ENCODE measurements at places on chromosomes 16 and 17.

- DNase-seq = no peak
These were observed 33.2 kb upstream of the USP7 start for GRCh38 chr16:8996891-8997290.

GRCh38 chr16:52002026-52002425 lies 544.9 kb downstream of the TOX3 start:
- DNase-seq = no peak

DNA sequence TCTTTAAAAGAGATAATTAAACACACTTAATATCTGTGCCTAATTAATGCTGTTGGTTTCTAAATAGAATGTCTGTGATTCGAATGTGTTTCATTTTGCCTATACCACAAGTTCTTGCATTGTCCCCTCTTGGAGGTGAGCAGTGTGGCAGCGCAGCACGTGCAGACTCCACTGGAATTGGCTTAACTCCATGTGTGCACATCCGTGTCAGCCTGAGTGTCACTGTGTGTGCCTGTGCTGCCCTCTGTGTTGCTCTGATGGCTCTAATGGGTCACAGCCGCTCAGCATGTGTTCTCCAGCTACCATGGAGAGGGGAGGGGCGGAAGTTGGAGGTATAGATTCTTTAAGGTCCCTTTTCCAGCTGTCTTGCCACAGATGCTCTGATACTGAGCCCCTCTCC lies 226.6 kb downstream of the SPECC1 start:
- no peak for DNase-seq

DNA sequence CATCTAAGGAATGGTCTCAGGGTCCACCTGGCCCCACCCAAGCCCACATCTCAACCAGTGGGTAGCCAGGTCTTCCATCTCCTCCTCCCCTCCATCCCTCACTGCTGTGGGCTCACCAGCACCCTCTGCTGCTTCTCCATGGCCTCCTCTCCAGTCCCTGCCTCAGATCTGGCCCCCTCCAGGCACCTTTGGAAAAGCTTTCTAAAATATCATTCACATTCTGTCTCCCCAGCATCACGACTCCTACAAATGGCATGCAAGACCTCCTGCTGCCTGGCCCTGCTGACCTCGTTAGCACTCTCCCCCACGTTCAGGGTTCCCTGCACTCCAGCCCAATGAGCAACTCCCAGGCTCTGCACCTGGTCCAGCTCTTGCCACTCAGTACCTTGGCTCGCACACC lies 13.7 kb downstream of the GLP2R start:
- DNase-seq = no peak

DNA sequence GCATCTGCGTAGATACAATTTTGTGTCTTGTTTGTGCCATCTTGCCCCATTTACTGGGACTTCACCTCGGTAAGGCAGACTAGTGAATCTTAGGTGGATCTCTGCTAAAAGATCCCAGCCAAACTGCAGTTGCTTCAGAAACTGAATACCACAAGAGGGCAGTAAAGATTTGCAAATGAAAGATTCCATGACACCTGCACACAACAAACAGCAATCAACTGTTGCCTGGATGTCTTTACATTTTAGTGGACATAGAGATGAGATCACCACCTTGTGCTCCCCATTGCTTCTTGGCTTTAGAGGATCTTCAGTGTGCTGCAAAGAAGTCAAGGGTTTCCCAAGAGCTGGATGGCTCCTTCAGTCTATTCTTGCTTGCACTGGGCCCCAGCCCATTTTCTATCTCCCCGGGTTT lies 119.2 kb upstream of the CACNG5 start:
- DNase-seq = peak; percentile 56

GRCh38 chr17:63151941-63152523 lies 186.0 kb downstream of the TANC2 start:
- peak; percentile 38 for DNase-seq

- DNase-seq = no peak
These were observed 40.5 kb downstream of the DNAH9 start for GRCh38 chr17:11638700-11639265.

DNA sequence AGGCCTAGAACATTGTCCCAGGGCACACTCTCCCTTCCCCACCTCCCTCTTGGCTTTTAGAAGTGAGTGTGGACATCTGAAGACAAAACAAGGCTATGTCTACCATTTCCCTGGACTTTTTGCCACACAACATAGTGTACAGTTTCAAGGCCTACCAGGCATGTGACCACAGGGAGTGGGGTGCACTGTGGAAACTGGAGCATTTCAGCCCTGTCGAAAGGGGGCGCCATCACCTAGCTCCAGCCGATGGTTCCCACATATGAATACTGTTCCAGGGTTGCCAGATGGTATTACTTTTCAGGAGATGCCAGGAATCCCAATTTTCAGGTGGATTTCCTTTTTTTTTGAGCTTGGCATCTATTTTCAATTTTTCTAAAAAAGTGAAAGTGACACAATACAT lies 140.7 kb downstream of the KATNIP start:
- DNase-seq = no peak

DNA sequence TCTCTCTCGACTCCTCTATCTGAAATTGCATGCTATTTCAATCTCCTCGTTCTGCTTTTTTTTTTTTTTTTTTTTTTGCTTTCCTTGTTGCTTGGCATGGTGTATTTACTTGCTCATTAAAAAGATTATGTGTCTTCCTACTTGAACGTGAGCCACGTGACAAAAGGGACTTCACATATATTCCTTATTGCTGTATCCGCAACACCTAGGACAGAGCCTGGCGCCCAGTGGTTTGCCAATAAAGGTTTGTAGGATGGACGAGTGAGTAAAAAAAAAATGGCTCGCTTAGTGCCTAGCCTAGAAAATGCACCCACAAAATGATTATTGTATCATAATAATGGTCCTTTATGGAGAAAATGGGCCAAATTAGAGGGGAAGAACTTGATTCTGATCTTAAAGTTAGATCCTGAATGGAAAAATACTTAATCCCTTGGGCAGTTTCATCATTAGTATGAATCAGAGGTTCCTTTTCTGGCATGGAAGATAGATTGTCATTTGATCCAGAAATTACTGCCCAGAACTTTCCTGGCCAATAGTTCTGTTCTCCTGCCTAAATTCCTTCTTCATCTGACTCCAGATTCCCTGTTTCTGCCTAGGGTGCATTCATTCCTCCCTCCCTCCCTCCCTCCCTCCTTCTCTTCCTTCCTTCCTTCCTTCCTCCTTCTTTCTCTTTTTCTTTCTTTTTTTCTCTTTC lies 13.6 kb upstream of the TMEM220 start:
- no peak for DNase-seq

GRCh38 chr17:36072431-36073121 lies 8.5 kb downstream of the CCL18 start:
- peak; percentile 71 for DNase-seq

DNA sequence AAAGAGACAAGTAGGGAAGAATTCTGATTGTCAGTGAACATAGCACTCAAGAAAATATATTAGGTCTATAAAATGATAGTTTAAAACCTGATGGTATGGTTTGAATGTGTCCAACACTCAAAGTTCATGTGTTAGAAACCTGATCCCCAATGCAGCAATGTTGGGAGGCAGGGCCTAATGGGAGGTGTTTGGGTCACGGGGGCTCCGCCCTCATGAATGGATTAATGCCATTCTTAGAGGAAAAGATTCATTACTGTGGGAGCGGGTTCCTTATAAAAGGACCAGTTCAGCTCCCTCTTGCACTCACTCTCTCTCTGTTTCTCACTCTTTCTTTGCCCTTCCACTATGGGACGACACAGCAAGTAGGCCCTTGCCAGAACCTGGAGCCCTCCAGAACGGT lies 41.5 kb upstream of the SLC47A1 start:
- DNase-seq = no peak

DNA sequence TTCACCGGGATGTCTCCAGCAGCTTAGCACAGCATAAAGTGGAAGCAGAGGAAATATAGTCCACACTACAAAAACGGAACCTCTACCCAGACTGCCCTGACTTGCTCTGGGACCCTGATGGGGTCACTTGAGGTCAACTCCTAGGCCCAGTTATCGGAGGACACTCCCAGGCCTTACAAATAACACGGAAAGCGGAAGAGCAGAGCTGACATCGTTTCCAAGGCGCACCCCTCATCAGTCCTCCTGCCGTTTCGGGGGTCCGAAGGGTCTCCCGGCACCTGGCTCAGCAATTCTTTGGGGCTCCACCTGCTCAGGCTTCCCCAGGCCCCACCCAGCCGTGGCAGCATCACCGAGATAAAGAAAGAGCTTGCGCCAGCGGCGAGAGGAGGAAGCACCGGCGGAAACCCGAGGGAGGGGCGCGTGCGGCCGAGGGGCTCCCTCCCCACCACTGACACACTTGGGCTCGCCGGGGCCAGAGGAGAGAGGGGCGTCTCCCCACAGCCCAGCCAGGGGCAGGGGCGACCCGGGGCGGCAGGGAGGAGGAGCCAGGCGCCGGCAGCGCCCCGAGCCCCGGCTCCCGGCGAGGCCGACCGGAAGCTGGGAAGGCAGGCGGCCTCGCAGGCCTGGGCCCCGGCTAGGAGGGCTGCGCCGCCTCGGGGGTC lies 727 bp downstream of the CORO7 start:
- DNase-seq = no peak

DNA sequence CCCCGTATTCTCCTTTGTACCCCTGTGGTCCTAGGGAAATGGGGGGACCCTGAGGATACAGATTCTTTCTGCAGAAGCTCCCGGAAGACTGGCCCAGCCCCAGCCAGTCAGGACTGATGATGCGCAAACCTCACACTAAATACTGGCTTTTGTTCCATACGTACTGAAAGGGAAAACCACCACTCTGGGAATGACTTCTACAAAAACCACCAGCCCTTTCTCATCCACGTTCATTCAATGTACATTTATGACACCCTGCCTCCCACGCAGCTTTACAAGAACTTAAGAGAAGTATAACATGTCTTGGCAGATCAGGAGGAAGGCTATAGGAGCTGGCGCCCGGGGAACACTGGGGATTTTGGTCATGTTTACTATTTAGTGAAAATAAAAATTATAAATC lies 70.6 kb downstream of the MARCHF10 start:
- DNase-seq = no peak

DNA sequence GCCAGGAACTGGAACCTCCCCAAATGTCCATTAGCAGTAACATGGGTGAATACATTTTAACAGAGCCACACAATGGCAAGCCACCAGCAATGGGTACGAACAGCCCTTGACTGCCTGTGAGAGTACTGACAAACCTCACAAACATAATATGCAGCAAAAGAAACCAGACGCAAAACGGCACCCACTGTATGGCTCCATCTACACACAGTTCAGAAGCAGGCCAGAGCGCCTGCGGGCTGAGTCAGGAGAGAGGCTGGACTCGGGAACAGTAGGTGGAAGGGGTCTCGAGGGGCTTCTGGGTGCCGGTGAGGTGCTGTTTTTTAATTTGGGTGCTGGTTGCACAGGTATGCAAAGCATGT lies 77.4 kb upstream of the TOB1 start:
- DNase-seq = no peak

GRCh38 chr16:64791756-64792155 lies 330.1 kb downstream of the CDH11 start:
- DNase-seq = no peak

- no peak for DNase-seq
These were observed 21.1 kb downstream of the RARA start for GRCh38 chr17:40329839-40330794.

- no peak for DNase-seq
These were observed 38.7 kb upstream of the GPRC5B start for GRCh38 chr16:19923396-19923795.

DNA sequence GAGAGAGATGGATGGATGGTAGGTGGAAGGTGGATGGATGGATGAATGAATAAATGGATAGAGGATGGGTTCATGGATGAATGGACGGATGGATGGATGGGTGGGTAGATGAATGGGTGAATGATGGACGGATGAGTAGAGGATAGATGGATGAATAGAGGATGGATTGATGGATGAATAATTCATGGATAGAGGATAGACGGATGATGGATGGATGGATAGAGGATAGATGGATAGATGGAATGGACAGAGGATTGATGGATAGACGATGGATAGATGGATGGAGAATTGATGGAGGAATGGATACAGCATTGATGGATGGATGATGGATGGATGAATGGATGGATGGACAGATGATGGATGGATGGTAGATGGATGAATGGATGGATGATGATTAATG lies 91.7 kb downstream of the MYH11 start:
- DNase-seq = no peak

GRCh38 chr17:57537524-57538410 lies 207.3 kb downstream of the CCDC182 start:
- DNase-seq = peak; percentile 90

DNA sequence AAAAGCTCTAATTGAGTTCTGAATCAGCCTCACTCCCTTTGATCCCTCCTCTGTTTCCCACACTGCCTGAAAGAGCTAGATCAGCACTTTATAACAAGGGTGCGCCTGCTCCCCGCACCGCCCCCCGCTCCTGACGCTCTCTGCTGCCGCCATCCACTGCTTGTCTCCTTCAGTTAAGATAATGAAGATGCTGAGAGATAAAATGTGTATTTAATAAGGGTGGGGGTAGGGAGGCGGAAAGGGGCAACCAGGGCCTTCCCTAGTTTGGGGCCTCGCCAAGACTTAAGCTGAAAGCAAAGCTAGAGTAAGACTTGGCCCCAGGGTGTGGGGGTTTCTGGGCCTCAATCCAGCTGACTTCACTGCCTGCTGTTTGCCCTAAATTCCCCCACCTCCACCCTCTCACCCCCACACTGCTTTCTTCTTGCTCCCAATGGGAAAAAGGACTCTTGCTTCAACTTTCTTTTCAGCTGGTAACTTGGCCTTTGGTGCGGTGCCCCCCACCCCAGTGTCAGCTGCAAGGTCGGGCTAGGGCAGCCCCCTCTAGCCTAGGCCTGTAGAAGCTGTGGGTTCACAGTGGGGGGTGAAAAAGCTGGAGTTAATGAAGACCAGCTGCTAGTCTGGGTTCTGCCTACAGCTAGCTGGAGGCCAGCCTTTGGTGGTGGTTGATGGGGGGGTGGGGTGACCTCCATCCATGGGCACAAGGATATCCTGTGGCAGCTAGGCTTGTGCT lies 1.8 kb upstream of the RARA start:
- no peak for DNase-seq

DNA sequence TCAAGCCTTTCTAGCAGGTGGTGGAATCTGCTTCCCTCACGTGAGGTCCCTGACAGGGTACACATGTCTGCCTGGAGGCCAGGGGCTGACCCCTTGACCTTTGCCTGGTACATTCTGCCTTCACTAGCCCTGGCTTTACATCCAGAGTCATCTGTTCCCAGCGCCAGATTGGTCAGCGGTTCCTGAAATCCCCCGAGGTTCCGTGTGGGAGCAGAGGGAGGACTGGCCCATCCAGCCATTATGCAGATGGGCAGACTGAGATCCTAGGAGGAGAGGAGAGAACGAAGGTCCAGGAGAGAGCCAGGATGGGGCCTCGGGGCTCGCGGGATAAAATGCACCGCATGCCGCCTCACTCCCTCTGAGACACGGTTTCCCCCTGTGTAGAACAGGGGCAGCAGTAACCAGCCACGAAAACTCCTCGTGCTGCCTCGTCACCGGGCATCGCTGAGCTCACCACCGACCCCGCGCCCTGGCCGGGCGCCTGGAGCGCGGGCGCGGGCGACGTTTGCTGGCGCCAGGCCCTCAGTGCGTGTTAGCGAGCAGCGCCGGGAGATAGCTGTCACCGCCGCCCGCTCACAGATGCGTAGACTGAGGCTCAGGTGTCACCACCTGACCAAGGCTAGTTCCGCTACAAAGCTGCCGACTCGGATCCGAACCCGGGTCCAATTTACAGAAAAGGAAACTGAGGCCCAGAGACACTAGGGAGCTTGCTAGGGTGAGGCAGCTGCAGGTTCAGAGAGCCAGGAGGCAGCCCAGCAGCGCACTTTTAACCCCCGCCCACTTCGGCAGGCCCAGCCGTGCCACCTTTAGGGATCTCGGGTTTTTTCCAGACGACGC lies 811 bp upstream of the MAP2K3 start:
- DNase-seq = no peak

Measured in neuronal stem cell (in vitro differentiated cells).